Stimulated activated CD4-positive, alpha-beta T cell treated with anti-CD3 and anti-CD28 coated beads, Interleukin-1b, Interleukin-23, amount 100 ng/mL, for 1 hour (primary cell): ENCODE measurements at places on chromosomes 5 and 9.

DNA sequence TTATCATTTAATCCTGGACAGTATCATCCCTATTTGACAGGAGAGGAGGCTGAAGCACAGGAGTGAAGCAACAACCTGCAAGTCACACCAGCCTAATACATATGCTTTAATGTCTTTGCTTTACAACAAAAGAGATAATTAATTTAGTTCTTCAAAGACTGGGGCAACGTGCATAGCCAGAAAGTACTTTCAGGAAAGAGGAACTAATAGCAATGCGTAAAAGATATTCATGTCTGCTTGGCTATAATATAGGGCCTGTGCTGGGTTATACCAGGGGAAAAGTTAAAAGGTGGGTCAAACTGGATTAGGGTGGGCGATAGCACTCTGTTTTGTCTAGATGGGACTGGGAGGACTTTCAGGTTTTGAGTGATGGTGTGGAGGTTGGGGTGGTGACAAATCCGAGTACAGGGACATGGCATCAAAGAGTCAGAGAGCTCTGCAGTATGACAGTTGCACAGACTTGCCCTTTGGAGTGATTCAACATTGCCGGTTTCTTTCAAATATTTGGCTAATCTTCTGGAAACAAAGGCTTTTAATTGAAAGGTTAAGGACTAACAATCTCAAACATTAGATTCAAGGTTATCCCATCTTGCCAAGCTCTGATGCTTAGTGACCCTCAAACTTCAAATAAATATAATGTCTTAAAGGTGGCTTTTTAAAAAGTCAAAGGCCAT, 11.9 kb downstream of the DAB2 start:
- DNase-seq = no peak

DNA sequence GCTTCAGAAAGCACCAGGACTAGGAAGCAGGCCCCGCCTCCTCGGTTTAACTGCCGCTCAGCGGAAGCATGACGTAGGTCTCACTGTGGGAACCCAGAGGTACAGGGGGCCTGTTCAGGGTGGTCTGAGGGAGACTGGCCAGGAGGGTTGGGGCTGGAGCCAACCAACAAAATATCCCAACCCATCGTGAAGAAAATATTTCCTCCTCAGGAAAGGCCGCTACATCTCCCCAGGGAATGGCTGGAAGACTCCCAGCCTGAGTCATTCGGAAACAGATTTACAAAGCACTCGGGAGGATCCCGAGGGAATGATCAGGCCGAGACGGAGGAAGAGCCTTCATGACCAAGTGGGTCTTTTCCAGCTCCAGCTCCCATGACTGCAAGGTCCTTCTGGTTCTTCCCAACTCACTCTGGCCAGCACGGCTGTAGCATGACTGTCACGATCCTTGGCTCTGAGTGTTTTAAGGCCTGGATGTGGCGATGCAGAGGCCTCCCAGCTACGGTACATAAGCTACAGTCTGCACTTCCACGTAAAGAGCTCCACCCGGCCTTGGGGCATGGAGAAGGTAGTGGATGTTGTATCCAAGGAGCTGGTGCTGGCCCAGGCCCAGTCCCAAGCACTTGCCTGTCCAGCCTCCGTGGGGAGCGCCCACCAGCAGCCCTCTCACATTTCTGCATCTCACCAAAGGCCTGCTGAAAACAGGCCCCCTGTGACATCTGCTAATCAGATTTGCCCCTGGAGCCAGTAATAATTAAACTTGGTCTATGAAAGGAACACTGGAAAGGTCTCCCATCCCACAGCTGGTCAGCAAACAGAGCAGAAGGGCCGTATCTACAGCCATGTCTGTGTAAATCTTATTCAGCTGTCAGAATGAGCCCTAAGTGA, 100.6 kb downstream of the LHFPL2 start:
- DNase-seq = no peak

GRCh38 chr5:4627131-4627530, 513.0 kb upstream of the ADAMTS16 start:
- DNase-seq = no peak

GRCh38 chr5:22036061-22036460, 817.1 kb downstream of the CDH12 start:
- DNase-seq = no peak

GRCh38 chr5:149917073-149917676, 27.4 kb downstream of the PDE6A start:
- DNase-seq = no peak

GRCh38 chr9:108056084-108056804, 566.7 kb upstream of the KLF4 start:
- DNase-seq = no peak

GRCh38 chr5:99639905-99640304, 711.1 kb upstream of the CHD1 start:
- no peak for DNase-seq

- no peak for DNase-seq
Measured at GRCh38 chr9:20303066-20303465, 319.2 kb downstream of the MLLT3 start.

GRCh38 chr5:57754616-57755015, 272.0 kb upstream of the ACTBL2 start:
- no peak for DNase-seq

GRCh38 chr9:133928248-133928764, 63.8 kb downstream of the VAV2 start:
- DNase-seq = no peak

DNA sequence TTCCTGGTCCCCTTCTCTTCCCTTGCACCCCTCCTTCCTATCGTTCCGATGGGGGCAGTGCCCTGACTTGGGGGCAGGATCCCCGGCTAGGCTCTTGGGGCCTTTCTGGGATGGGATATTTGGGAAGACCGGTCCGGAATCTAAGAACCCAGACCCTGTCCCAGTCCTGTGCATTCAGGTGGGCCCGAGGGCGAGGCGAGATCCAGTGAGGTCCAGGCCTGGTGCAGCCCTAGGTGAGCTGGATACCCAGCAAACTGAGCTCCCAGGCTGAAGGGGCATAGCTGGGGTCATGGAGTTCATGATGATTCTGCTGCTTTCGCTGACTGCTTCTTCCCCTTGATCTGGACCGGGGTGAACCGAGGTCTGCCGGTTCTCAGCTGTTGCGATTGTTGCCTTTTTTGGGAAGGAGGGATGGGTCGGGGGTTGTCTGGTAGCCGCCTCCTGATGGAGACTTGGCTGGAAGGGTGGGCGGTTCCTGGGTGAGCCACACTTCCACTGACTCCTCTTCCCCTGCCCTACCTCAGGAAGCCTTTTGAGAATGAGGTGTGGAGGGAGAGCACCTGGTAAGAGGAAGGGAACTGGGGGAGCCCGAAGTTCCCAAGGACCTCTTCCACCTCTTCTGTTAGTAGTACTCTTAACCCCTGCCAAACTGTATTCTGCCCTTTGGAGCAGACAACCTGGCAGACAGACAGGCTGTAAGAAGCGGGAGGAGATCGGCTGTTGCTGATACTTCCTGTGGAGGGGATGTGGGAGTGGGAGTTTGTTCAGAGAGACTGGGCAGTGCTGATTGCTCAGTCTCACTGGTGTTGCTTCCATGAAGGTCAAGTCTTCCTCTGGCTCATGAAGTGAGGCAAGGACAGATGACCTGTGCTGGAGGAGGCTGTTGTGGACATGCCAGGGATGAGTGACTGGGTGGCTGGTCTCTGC, 1.0 kb downstream of the LRRC8A start:
- no peak for DNase-seq

DNA sequence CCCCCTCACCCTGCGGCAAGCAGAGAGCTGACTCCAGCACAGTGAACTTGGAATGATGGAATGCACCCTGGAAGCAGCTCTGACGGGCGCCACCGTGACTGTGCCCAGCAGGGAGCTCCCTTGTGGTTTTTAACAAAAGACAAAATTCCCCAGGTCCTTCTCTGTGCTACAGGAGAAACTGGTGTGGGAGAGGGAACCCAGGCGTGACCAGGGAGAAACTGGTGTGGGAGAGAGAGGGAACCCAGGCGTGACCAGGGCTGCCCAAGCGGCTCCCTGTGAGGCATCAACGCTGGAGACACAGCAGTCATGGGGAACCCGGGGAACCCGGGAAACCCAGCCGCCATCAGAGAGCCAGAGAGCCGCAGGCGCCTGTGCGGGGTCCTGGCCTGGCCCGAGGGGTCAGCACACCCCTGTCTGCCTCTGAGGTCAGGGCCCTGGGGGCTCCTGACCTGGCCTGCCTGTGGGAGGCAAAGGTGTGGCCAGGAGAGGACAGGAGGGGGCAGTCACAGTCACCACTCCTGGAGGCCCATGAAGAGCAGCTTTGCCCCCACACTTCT, 3.1 kb upstream of the AHRR start:
- no peak for DNase-seq

DNA sequence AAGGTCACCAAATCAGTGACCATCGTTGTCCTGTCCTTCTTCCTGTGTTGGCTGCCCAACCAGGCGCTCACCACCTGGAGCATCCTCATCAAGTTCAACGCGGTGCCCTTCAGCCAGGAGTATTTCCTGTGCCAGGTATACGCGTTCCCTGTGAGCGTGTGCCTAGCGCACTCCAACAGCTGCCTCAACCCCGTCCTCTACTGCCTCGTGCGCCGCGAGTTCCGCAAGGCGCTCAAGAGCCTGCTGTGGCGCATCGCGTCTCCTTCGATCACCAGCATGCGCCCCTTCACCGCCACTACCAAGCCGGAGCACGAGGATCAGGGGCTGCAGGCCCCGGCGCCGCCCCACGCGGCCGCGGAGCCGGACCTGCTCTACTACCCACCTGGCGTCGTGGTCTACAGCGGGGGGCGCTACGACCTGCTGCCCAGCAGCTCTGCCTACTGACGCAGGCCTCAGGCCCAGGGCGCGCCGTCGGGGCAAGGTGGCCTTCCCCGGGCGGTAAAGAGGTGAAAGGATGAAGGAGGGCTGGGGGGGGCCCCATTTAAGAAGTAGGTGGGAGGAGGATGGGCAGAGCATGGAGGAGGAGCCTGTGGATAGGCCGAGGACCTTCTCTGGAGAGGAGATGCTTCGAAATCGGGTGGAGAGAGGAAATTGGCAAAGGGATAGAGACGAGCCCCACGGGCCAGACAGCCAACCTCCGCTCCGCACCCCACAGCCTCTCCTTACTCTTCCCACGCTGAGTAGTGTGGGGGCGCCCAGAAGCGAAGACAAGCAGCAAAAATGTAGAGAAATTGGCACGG, 1.7 kb downstream of the RXFP3 start:
- no peak for DNase-seq

- no peak for DNase-seq
Measured at GRCh38 chr5:35513612-35514011, 104.1 kb upstream of the SPEF2 start.

GRCh38 chr9:71678999-71679398, 89.3 kb downstream of the CEMIP2 start:
- DNase-seq = no peak

- DNase-seq = no peak
Measured at GRCh38 chr9:95588724-95589588, 72.2 kb upstream of the PTCH1 start.

DNA sequence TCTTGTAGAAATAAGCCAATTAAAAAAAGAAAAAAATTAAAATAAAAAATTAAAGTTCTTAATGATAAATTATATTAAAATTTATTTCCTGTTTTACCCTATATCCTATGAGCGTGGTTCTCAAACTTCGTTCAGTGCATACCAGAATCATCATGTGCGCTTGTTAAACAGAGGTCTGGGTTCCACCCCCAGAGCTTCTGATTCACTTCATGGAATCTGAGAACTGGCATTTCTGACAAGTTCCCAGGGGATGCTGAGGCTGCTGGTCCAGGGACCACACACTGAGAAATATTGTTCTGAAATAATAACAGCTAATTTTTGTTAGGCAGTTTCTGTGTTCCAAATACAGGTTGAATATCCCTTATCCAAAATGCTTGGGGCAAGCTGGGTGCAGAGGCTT, 79.3 kb downstream of the TMC1 start:
- no peak for DNase-seq

- DNase-seq = no peak
Measured at GRCh38 chr9:83304686-83305085, 233.5 kb downstream of the FRMD3 start.

GRCh38 chr5:32428426-32428825, 16.1 kb downstream of the ZFR start:
- no peak for DNase-seq

GRCh38 chr5:134188092-134188491, 11.3 kb upstream of the SKP1 start:
- DNase-seq = no peak

DNA sequence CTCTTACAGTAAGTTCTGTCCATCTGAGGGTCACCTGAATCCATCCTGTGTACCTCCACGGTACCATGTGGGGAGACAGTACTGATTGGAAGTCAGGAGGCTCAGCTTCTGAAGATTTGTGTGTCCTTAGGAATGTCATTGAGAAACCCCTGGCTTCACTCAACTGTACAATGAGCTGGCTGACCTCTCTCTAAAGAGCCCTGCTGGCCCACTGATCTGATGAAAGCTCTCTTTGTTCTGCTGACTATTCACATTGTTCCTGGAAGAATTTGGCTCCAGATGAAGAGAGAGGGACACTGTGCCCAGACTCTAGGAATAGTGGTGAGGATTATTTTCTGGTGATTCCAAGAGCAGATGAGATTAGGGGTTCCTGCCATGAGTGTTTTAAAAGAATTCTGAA, 141.2 kb downstream of the LURAP1L start:
- DNase-seq = no peak

- DNase-seq = peak; percentile 24
Measured at GRCh38 chr9:22452415-22453010, 5.9 kb downstream of the DMRTA1 start.

DNA sequence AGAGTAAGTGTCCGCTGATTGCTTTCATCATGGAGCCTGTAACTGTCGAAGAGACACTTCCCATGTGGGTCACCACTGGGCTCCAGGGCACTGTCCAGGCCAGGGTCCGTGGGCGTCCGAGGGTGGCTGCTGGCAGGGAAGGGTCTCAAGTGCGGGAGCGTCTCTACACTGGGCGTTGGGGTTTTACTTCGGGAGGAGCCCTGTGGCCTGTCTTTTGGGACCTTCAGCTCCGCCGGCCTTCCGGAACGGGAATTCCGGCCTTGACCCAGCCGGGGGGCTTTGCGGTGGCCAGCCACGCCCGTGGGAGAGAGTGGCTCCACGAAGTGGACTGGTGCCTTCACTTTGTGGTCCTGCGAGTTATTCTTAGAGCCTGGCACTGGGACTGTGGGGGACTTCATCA, 86.2 kb downstream of the CAMSAP1 start:
- DNase-seq = no peak

- no peak for DNase-seq
Measured at GRCh38 chr5:159324102-159324755, 6.1 kb downstream of the IL12B start.

DNA sequence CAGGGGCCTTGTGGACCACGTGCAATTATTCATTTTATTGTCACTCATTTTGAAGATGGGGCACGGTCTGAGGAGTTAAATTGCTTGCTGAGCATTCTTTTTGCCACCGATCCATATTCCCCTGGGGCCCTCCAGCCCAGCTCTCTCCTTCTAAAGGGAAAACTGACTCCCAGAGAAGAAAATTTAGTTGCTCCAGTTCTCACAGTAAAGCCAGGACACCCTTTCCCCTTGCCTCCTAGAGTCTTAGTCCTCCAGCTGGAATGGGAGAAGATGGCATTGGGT, 1.0 kb upstream of the PANK3 start:
- DNase-seq = no peak

- DNase-seq = no peak
Measured at GRCh38 chr5:143217065-143217803, 186.3 kb downstream of the NR3C1 start.

DNA sequence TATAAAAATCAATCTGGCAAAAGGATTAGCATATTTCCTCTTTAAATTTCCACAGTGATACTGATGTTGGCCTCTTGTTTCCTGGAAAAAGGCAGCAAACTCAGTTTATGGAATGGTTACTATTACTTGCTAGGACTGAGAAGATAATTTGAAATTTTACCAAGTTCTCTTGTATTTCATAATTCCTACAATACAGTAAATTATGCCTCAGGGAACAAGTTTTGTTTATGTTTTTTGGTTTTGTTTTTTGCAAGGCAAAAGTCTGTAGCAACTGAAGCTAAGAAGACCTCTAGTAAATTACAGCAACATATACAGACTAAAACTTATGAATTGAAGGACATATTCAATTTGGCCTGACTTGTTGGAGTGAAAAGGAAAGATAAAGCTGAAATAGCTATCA, 30.2 kb upstream of the SLCO6A1 start:
- no peak for DNase-seq
